Tongue (tissue), 3 donors: ENCODE measurements at places on chromosomes 4 and X.

DNA sequence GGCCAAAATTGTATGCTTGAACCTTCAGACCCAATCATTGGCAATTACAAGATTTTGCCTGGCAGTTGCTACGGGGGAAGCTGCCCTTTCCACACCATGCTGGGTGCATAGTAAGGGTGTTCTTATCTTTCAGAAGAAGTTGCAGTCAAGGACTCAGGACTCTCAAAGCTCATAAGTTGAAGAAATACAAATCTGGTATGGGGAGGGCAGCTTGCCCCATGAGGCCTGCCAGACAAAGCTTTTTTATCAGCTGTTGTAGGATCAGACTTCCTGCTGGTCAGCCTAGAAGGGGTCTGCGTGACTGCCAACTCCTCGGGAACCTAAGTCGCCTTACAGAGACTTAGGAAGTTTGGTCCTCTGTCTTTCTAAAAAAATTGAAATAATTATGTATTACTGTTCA, 174.9 kb upstream of the TECRL start:
- DNase-seq: no peak

- DNase-seq: peak; percentile 83
These were observed at the start of gene GPC3 for GRCh38 chrX:133985164-133985966. Gene GPC3, minus strand, starts transcription at chrX:133985594.

DNA sequence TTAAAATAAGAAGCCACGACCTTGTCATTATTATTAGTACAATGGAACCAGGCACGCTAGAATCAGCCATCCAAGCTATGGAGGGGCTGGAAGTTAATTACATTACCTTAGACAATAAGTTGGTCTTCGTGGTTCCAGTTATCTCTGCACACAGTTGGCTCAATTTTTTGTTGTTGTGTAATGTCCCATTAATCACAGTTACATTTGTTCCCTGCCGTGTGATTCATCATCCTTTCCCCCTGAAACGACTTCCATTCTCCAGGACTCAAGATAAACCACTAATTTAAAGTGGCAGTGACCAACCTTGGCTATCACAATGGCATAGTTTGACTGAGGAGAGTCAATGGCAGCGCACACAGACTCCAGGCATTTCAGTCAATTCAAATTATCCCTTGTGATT, 905.0 kb downstream of the RAB28 start:
- DNase-seq: no peak

- DNase-seq: no peak
These were observed 142.1 kb downstream of the PDGFRA start for GRCh38 chr4:54371173-54371572.

DNA sequence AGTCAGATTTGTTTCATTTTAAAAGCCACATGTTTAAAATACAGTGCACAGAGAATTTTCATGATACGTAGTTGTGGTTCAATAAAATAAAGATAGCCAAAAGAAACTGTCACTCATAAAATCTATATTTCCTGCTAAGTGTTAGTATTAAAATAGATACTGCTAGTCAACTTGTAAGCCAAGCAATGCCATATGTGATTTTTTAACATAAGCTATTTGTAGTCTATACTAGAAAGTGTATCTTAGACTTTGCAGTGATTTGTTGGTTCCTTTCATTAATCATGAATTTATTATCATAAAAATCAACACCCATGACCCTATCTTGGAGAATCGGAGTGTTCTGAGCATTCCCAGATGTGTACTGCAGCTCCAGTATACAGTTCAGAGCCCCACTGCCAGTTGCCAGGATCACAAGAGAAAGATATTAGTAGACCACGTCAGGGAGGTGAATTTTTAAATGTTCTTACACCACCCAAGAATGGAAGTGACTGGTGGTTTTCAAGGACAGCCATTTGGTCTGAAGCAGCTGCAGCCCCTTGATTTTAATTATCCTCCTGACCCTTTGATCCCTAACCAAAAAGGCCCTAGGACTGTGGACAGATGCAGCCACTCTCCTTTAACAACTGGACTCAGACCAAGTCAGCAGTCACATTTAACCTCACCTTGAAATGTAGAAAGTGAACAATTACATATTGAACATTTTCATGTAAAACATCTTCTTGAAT, 163.1 kb downstream of the PALLD start:
- DNase-seq: no peak

DNA sequence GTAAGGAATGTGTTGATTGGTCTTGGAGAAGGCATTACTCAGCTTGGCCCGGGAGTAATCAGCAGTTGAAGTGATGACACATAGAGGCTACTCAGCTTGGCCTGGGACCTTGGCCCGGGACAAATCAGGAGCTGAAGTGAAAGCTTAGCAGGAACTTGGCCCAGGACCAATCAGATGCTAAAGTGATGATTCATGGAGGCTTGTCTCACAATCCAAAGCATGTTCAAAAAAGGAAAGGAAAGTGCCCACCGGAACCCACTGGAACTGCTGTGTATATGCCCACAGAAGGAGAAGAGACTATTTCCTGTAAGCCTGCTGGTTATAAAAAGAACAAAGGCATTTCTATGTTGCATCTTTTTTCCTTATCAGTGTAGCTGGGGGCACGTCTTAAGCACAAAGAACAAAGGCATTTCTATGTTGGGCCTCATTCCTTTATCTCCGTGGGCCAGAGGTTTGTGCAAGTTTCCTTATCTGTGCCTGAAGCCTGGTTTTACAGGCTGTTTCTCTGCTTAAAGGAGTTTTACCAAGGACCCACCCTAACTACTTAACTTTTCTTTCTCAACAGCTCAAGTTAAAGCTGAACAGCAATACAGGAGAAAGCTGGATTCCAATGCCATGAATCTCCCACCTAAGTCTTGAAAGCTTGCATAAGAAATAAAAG, 1176.7 kb downstream of the NLGN4X start:
- DNase-seq: peak; percentile 1

DNA sequence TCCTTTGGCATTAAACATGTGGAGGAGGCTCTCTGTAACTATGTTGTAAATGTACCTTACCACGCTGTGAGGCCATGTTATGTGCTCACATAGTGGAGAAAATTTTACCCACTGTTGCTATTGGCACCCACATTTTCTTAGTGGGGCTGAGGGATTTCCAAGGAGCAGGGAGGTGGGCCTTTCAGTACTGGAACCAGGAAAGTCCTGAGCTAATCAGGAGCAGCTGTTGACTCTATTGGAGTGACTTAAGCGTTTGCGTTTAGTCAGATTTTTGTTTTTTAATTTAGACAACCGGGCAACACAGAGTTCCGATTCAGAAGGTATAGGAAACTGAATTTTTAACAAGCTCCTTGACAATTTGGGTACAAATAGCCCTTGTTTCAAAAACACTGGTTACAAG, 30.7 kb upstream of the WDR17 start:
- DNase-seq: no peak

DNA sequence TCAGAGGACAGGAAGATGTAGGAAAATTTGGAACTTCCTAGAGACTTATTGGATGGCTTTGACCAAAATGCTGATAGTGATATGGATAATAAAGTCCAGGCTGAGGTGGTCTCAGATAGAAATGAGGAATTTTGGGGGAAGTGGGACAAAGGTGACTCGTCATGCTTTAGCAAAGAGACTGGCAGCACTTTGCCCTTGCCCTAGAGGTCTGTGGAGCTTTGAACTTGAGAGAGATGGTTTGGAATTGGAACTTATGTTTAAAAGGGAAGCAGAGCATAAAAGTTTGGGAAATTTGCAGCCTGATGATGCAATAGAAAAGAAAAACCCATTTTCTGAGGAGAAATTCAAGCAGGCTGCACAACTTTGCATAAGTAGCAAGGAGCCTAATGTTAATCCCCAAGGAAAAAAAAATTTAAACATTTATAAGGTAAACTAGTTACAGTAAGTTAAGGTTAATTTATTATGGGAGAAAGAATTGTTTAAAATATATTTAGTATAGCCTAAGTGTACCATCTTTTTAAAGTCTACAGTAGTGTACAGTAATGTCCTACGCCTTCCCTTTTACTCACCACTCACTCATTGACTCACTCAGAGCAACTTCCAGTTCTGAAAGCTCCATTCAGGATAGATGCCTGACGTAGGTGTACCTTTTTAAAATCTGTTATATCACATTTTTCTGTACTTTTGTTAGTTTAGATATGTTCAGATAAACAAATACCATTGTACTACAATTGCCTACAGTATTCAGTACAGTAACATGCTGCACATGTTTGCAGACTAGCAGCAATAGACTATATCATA, 101.2 kb downstream of the FAM13A start:
- no peak for DNase-seq

DNA sequence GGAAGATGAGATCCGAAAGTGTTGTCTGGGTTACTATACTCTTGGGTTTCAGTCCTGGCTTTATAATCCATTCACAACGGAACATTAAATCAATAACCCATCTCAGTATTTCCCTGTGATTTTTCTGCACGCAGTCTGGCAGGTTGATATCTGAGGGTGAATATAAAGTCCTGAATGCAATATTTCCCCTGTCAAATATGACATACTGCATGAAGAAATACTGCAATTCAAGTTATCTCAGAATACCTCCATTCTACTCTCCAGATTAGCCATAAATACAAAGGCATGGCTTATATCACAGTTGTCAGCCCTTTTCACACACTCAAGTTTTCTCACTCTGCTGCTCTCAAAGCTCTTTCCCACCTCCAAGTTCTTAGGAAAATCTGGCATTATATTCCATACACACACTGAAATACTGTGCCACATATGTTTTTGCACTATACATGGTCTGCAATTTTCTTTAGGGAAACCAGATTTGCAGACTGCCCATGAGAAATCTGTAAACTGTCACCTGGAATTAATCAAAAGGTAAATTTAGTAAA, 64.7 kb downstream of the WDFY3 start:
- DNase-seq: peak; percentile 9

DNA sequence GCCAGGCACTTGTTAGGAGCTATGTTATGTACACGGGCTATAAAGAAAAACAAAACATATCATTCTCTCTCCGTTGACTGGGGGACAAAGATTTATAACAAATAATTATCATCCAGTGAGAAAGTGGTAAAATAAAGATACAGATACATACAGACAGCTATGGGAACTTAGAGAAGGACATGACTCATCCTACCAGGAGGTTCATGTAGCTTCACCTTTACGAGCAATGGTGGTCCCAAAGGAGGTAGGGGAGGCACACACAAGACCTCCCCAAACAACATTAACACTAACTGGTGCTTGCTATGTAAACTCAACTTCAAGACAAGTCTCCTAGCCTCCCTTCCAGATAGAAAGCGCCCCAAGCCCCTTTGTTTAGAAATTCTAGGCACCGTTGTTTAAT, 8.9 kb downstream of the AMBN start:
- no peak for DNase-seq

DNA sequence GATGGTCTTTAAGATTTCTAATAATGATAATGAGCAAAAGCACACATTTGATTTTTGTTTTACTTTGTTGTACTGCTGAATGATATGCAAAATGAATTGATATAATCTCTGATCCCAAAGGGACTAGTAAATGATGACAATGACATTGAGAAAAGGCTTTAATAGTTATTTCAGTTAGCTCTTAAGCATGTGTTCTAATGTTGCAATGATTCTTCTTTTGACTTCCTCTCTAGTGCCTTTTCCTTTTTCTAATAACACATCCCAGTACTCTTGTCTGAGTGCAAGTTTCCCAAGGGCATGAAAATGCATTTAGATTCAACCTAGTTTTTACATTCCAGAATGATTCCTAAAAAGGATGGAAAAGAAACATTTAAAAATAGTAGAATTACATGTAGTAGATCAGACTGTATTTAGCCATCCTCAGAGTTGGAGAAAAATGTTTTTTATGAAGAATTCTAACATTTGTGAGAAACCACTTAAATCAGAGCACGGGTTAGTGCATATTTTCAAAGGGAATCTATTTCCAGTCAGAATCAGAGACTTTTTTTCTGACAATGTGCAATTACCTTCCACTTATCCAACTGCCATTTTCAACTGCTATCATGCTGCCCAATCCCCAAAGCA, 508.8 kb downstream of the C4orf33 start:
- no peak for DNase-seq

DNA sequence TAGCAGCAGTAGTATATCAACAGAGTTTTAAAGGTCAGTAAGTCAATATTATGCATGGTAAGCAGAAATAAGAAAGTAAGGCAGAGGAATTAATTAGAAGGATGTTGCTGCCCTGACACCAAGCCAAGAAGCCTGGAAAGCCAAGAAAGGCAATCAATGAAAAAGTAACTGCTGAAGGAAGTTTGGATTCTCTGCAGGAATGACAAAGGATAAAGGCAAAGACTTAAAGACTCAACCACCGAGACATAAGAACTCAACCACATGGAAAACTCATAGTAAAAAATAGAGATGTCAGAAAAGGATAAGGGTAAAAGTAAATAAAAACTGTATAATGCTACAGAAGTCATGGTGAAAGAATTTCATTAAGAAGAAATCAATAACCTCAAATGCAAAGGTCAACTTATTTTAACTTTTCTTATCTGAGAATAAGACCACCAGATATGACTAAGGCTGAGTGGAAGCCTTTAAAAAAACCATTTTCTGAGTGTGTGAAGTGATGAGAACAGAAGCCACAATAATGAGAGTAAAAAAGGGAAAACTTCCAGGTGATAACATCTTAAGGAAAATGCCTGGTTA, 55.2 kb downstream of the NEK1 start:
- no peak for DNase-seq

DNA sequence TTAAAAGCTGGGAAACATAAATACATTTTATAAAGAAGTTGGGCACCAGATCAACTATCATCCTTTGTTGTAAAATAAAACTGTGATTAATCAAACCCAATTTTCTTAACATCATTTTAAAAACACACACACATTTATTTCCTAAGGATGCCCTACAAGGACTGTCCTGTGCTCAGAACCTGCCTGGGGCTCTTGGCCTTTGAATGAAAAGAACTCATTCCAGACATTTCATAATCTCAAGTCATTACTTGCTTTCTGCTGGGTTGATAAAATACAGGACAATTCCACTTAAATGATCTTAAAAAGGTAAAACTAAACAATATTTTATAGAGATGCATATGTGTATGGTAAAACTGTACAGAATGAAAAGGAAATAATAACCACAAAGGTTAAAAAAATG, 2.8 kb downstream of the SH3D19 start:
- DNase-seq: no peak

GRCh38 chr4:676871-677235, 2.5 kb downstream of the MYL5 start:
- peak; percentile 80 for DNase-seq
